ENCODE measurements at places on chromosomes 6 and 20.

- DNase-seq, result no peak
Observed at GRCh38 chr20:31851240-31851955, 6.0 kb upstream of the FOXS1 start.

DNA sequence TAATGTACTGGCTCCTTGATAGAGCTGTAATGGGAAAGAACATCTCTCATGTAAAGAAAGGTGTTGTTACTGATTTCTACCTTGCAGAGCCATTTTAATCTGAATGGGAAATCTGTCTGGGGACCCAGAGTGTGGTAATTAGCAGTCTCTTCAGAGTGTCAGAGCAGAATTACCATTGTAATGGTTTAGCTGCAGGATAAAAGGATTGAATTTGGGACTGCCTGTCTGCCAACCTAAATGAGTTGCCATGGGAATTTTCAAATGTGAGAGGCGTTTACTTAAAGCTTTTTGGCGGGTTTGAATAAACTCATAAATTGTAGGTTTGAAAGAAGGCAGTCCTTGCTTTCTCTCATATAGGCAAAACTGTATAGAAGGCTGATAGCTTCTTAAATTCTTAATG is 128.8 kb downstream of the QKI start:
- DNase-seq, result no peak

DNA sequence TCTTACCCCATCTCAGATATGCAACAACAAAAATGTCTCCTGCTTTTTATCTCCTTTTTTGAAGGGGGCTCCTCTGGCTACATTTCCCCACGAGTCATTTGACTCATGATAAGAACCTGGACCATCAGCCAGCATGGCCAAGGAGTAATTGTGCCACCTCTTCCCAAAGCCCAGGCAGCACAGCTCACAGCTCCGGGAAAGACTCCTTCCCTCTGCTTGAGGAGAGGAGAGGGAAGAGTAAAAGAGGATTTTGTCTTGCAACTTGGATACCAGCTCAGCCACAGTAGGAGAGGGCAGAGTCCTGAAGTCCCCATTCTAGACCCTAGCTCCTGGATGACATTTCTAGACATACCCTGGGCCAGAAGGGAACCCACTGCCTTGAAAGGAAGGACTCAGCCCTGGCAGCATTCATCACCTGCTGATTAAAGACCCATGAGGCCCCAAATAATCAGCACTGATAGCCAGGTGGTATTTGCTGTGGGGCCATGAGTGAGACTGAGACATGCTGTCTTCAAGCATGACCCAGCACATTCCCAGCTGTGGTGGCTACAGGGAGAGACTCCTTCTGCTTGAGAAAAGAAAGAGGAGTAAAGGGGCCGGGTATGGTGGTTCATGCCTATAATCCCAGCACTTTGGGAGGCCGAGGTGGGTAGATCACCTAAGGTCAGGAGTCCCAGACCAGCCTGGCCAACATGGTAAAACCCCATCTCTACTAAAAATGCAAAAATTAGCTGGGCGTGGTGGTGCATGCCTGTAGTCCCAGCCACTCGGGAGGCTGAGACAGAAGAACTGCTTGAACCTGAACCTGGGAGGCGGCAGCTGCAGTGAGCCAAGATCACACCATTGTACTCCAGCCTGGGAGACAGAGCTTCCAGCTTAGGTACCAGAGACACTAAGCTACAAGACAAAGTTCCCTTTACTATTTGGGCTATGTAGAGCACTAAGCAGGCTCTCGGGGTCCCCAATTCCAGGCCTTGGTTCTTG is 28.1 kb downstream of the NCOA6 start:
- no peak for DNase-seq

DNA sequence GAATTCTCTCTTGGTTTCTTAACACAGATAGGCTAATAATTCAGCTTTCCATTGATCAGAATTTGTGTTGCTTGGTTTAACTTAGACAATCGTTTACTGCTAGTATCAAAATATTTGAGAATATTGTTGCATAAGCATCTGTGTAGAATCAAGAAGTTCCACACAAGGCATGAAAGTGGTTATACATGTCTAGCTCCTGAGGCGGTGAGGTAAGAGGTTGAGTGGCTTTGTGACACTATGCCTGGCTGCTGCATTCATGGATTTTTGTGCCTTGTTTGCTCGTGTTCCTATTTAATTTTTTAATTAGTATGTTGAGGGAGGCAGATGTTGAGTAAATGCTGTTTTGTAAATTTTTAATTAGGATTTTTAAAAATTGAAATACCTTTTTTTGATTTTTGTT is 10.2 kb downstream of the PKIB start:
- no peak for DNase-seq

GRCh38 chr20:44025756-44026155 is 111.1 kb downstream of the TOX2 start:
- DNase-seq, result no peak

GRCh38 chr6:129105035-129105434 is 222.1 kb downstream of the LAMA2 start:
- no peak for DNase-seq

- DNase-seq, result no peak
Observed at GRCh38 chr6:110996691-110997090, 14.9 kb downstream of the RPF2 start.

GRCh38 chr6:140790109-140790508 is 1342.6 kb upstream of the GJE1 start:
- DNase-seq, result no peak

- DNase-seq, result no peak
Observed at GRCh38 chr20:62208795-62209755, 11.0 kb downstream of the HRH3 start.

- no peak for DNase-seq
Observed at GRCh38 chr6:34534146-34534545, 22.0 kb downstream of the SPDEF start.

- DNase-seq, result no peak
Observed at GRCh38 chr6:142014515-142014914, 118.2 kb upstream of the GJE1 start.

- no peak for DNase-seq
Observed at GRCh38 chr6:129162605-129163004, 279.7 kb downstream of the LAMA2 start.

- no peak for DNase-seq
Observed at GRCh38 chr20:10172998-10173655, 45.5 kb upstream of the SNAP25 start.

DNA sequence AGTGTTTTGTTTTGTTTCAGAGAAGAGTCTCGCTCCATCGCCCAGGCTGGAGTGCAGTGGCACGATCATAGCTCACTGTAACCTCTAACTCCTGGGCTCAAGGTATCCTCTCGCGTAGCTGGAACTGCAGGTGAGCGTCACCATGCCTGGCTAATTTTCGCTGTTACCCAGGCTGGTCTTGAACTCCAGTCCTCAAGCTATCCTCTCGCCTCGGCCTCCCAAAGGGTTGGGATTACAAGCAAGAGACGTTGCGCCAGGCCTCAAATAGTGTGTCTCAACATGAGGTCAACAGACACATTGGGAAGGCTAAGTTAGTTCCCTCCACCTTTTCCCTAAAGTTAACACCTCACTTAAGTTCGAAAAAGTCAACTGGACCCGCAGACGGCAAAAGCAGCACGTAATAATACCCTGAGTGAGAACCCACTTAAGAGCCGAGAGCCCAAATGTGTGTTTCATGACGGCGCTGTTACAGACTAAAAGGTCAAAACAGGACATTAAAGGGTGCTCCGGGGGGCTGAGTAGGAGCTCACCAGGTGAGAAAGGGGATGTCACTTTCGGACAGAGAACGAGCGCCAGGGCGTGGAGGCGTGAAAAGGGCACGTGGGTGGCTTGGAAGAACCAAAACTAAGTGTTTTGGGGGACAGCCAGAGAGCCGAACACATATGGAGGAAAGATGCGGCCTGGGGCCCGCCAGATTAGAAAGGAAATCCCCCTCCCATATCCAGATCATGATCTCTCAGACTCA is 499 bp downstream of the TTI1 start:
- no peak for DNase-seq

DNA sequence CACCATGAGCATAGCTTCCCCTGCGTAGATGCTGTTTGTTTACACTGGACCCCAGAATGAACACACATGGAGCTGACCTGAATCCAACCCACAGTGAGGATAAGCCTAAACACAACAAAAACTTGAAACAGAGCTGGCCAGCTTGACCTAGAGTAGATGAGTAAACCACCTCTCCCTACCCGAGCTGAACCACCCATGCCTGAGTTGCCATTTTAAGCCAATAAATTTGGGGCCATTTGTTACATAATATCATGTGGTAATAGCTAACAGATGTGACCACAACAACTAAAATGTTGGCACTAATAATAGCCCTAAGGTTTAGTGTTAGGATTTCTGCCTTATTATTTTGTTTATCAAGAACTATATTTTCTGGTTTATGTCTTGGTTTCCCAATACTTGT is 103.2 kb upstream of the GRIK2 start:
- no peak for DNase-seq

DNA sequence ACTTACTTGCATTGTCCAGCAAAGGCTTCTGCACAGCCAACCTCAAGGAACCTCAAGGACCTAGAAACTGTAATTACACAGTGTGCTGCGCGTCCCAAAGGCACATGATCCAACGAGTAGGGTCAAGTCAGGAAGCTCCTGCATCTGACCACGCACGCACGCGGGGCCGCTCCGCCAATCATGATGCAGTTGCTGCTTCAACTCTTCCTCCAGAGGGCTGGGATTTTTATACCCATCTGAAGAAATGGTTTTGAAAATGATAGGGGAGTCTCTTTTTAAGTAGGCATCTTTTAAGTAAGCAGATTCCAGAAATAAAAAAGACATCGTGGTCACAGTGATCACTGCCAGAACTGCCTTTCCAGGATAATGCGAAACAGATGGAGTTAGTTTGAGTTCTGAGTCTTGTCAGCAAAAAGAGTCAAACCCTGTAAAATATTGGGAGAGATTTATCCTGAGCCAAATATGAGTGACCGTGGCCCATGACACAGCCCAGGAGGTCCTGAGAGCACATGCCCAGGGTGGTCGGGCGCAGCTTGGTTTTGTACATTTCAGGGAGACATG is 34.0 kb downstream of the KIF25 start:
- peak; percentile 74 for DNase-seq

- no peak for DNase-seq
Observed at GRCh38 chr20:47546184-47547033, 44.7 kb downstream of the NCOA3 start.

DNA sequence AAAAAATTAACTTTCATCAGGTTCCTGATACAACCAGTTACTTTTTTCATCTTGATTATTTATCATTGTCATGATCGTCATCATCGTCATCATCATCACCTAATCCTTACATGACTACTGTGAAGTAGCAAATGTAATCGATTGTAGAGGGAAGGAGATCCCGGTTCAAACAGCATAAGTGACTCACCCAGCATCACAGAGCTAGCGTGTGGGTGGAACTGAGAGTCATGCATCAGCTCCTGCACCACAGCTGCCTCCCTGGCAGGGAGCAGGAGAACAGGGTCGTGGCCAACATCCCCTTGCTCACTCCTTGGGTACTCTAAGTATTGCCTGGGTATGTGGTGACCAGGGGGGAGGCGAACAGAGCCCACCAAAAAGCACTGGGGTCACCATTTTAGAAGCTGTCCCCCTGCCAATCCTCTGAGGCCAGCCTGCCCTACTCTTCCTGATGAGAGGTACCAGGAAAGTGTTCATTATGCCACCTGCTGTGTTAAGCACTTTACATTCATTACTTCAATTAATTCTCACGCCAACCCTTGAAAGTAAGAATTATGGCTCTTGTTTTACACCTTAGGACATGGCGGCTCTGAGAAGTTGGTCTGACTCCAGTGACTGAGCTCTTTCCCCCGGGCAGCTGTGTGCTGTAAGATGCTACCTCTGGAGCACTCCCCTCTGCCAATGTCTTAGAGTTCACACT is 425.2 kb downstream of the CD83 start:
- no peak for DNase-seq

GRCh38 chr6:32173051-32173727 is 2.7 kb downstream of the AGPAT1 start:
- DNase-seq, result no peak

DNA sequence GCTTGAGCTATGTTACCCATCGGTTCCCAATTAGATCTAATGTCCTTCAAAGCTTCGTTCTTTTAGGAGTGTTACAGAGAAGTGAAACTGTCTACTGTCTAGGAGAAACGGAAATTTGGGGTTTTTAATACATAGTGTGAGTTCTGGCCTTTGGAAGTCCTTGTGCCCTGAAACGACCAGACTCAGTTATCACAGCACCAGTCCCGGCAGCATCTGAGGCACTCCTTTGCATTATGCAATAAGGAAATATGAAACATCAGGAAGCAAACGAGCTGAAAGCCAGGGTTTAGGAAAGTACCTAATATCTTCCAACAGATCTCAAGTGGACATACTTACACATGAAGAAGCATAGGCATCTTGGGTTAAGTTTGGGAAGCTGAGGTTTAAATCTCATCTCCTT is 61.8 kb upstream of the ADGRF1 start:
- no peak for DNase-seq

- no peak for DNase-seq
Observed at GRCh38 chr6:108839083-108839642, 9.1 kb upstream of the ARMC2 start.

- no peak for DNase-seq
Observed at GRCh38 chr6:163897669-163898068, 483.2 kb downstream of the QKI start.

DNA sequence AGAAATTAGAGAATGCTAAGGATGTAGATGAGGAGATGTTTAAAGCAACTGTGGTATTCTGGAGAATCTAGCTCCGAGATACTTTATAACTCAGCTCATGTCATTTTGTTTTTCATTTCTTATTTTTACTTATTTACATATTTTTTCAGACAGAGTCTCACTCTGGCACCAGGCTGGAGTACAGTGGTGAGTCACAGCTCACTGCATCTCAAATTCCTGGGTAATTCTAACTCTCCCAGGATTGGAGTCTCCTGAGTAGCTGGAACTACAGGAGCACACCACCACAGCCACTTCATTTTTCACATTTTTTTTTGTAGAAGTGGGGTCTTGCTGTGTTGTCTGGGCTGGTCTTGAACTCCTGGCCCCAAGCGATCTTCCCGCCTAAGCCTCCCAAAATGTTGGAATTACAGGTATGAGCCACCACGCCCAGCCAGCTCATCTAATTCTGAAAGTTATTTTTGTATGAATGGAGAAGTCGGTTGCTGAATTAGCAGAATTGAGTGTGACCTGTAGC is 94.3 kb upstream of the FAM8A1 start:
- no peak for DNase-seq

DNA sequence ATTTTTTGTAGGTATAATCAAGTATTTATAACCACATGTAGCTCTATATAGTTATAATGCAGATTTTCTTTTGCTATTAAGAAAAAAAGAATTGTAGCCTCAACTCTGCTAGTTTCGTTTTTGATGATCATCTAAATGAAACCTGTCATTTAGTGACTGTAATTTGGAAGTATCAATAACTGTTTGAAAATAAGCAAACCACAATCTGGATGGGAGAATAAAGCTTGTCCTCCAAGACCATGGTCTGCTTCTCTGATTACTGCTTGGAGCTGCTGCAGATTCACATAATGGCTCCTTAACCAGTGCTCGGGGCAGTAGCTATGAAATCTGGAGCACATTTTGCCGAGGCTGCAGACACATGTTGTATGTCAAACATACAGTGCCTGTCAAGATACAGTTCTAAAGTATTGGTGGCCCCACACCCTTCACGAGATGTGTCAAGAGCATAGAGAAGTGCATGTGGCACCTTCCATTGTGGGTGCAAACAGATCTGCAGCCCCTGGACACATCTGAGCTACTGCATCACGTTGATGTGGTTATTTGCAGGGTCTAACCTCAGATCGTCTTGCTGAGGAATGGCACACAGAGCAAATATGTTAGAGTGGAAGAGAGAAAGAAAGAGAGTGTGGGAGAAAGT is 255.7 kb upstream of the SUPT3H start:
- no peak for DNase-seq
